Placental epithelial cell (primary cell): ENCODE measurements at places on chromosomes 7 and 10. TPM values are rescaled to one million over a fixed set of nuclear protein-coding genes. Genes with fewer than 3 reads are reported as not detected.

Gene GNAT3
- total RNA-seq, result 0.22 TPM in 1 of 2 replicates, not detected in the other

Gene PLAU
- 2.7 and 7.0 TPM in 2 replicates for total RNA-seq

Gene NHLRC2
- 8.6 and 11.4 TPM in 2 replicates for total RNA-seq

Gene PDE6C
- total RNA-seq, result not detected in 2 replicates

Gene LYZL1
- total RNA-seq, result not detected in 2 replicates

Gene SEM1
- total RNA-seq, result 17.8 and 30.6 TPM in 2 replicates

Gene GDF10
- total RNA-seq, result not detected in 2 replicates

Gene CYP2C19
- under 0.01 TPM in 1 of 2 replicates, not detected in the other for total RNA-seq

Gene NUTM2E
- total RNA-seq, result 0.11 TPM in 1 of 2 replicates, not detected in the other

Gene OR2F2
- not detected in 2 replicates for total RNA-seq

Gene TSPAN15
- total RNA-seq, result 4.3 and 4.4 TPM in 2 replicates

Gene CALD1
- total RNA-seq, result 315 and 316 TPM in 2 replicates

Gene PLAC9
- not detected in 2 replicates for total RNA-seq

Gene MET
- total RNA-seq, result 223 and 387 TPM in 2 replicates

Gene EPHA1
- 40.8 and 62.4 TPM in 2 replicates for total RNA-seq

Gene CDH23
- 5.6 and 31.4 TPM in 2 replicates for total RNA-seq

Gene BEND7
- total RNA-seq, result 9.5 and 10.6 TPM in 2 replicates

Gene NUTM2D
- total RNA-seq, result 5.1 and 6.3 TPM in 2 replicates

Gene CADPS2
- 70.1 and 484 TPM in 2 replicates for total RNA-seq

Gene GRM8
- 0.43 TPM in 1 of 2 replicates, not detected in the other for total RNA-seq

Gene IL2RA
- 0.39 TPM in 1 of 2 replicates, not detected in the other for total RNA-seq

Gene PDZD7
- 1.2 and 6.9 TPM in 2 replicates for total RNA-seq

Gene RABGEF1
- total RNA-seq, result 64.8 and 99.3 TPM in 2 replicates

Gene SAMD9L
- total RNA-seq, result 0.11 and 0.79 TPM in 2 replicates

Gene FGFR2
- 16.1 and 32.0 TPM in 2 replicates for total RNA-seq

Gene CRHR2
- total RNA-seq, result not detected in 2 replicates

Gene FXYD4
- total RNA-seq, result not detected in 2 replicates

Gene CDK14
- 15.4 and 16.1 TPM in 2 replicates for total RNA-seq

Gene NEBL
- total RNA-seq, result 30.2 and 47.7 TPM in 2 replicates

Gene GARIN1A
- 0.76 and 1.2 TPM in 2 replicates for total RNA-seq

Gene EIF5AL1
- total RNA-seq, result 0.39 and 0.54 TPM in 2 replicates

Gene UNC5B
- total RNA-seq, result 0.39 and 0.87 TPM in 2 replicates
